ENCODE measurements at places on chromosomes 13 and 19. TPM values are rescaled to one million over a fixed set of nuclear protein-coding genes. Genes with fewer than 3 reads are reported as not detected.

The LYL1 gene
- total RNA-seq = 1.5 TPM

The SLC8A2 gene
- 0.10 TPM for total RNA-seq

The PDX1 gene
- total RNA-seq = 0.70 TPM

The LILRB1 gene
- 2.6 TPM for total RNA-seq

The MAG gene
- total RNA-seq = 0.81 TPM

The ZNF570 gene
- total RNA-seq = 1.7 TPM

The ZNF729 gene
- total RNA-seq = not detected

Measured in left lobe of liver (tissue), 2 donors.